ENCODE measurements at places on chromosomes 1 and 21.
A peak's percentile ranks its signal among the peaks of the same experiment; 100 is the strongest.

- peak; percentile 41 for DNase-seq
Observed at GRCh38 chr1:180560200-180560867, 1.6 kb downstream of the OVAAL start.

GRCh38 chr1:216476341-216476740, 53.1 kb upstream of the USH2A start:
- DNase-seq = no peak

- no peak for DNase-seq
Observed at GRCh38 chr1:150534002-150534401, 15.2 kb upstream of the ADAMTSL4 start.

DNA sequence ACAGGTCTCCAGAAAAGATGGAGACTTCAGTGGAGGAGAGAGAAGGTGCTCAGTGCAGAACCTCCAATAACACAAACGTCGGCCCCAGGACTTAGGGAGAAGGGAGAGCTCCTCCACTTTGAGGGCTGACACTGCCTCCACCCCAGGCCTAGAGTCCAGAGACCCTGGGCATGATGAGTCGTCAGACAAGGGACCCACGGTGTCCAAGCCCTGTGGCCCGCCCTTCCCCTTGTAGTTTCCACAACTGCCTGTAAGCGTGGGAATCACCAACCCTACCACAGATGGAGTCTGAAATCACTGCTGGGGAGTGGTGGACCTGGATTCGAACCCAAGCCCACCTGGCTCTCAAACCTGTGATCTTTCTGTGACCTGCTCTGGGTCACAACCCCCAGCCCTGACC, 281.1 kb downstream of the NPHP4 start:
- no peak for DNase-seq

DNA sequence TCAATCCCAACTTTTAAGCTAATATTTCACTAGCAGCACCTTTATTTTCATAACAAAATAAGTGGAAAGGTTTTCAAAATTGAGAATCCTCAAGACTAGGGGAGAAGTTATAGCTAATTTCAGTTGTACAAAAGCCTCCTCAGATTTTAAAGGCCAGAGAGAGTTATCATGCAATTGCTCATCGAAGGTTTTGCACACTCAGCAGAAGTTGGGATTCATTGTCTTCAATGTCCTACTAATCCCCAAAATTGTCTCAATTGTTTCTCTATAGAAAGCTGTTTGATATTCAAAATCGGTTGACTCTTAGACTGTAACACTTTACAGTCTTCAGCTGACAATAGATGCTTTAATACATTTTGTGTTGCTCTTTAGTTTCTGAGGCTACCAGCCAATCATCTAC, 170.7 kb upstream of the TNR start:
- no peak for DNase-seq

DNA sequence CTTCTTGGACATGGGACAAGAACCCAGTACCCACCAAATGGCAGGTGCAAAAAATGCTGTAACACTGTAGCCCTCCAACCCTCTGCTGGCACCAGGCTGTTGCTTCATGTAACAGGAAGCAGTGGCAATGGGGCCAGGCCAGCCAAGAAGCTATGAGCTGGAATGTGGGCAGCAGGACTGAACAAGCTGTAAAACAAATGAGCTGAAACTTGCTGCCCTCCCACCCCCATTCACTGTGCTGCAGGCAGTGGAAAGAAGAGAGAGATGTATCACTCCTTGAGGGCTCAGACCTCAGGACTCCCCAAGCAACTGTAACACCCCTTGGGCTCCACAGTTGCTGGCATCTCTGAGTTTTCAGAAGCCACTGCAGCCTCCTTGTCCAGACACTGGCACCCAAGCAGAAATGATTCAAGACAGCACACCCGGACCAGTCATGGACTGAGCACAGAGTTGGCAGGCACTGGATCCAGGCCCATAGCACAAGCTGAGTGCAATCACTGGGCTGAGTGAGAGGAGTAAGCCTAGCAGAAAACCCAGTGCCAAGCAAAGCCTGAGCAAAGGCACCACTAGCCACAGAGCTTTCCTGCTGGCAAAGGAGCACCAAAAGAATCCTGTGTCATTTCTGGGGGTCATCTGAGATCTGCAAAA, 321.4 kb upstream of the CXADR start:
- DNase-seq = no peak

DNA sequence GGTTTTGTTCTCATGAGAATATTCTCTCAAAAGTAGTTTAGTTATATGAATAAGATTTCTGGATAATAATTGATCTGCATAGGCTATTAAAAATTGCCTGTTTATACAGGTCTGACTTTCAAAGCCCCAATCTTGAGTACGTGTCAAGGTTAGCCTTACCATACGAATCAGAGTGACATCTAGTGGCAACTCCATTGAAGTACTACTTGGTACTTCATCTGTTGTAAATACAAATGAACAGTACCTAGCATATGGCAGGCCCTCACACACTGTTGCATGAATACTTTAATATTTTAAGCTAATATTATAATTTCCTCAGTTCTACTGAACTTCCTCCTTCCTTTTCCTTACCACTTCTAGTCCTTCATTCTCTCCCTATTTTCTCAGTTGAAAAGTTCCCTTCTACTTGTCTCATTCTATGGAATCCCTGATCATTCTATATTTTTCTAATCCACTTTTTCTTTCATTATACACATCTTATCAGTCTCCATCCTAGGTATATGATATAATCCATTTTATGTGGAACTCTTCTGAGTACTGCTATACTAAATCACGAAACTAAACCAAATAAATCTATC, 101.2 kb downstream of the AKT3 start:
- peak; percentile 69 for DNase-seq

DNA sequence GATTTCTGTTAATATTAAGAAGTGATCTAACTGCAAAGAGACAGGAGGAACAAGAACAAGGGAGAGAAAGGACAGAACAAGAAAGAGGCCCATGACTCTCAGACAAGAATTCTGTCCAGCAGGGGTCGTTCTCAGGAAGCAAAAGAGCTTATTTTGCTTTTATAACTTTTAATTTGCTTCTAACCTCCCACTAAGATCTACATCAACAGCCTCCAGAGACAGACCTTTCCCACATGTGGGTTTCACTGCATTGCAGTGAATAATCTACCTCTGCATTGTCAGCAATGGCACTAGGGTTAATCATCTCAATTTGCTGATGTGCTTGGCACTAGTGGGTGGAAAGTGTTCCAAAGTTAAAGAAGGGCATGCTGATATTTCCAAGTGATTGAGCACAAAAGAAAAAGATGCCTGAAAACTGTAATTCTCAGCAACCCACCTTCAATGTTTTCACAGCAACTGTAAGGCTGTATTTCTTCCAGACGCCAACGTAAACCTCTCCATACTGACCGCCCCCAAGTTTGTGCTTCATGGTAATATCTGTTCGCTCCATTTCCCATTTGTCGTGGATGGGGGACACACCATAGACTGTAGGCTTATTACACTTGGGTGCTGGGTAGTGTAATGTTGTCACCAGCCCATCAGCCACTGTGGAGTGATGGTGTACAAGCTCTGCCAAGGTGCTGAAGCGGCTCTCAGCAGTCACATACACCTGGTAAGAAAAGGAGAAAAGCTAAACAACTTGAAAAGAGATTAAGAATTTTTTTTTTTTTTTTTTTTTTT, 39.5 kb downstream of the TOR3A start:
- peak; percentile 50 for DNase-seq

DNA sequence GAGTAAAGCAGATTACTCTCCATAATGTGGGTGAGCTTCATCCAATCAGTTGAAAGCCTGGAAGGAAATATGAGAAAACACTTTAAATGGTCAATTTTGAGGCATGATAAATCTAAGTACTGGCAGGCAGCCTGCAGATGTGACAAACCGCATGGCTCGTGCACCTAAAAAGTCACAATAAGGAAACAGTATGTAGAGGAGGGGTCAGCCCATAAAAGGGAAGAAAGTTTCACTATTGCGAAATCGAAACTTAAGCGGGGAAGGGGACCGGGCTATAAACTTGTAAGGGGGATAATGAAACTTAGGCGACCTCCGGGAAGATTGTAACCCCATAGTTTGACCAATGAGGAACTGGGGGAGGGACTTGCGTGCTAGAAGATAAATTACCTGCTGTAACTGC, 109.8 kb downstream of the PLPPR4 start:
- no peak for DNase-seq

DNA sequence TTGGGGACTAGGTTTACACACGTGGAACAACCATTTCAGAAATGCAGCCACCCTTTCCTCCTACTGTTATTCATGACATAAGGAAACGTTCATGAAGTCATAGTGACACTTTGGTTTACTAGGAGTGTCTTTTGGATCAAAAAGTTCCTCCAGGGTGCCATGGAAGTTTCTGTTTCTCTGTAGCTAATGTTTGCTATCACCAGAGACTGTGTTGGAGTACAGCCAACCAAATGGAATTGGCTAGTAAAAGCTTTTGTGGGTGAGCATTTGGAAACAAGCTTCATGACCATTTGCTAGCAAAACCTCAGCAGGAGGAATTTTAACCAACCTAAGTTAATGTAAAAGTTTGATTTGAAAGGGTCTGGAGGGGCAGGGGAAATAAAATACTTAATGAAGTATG, 43.9 kb upstream of the ADGRL2 start:
- no peak for DNase-seq
